AG09309 (cell line): ENCODE measurements at places on chromosomes 7 and 10.

GRCh38 chr10:93376372-93377293 is 105.5 kb downstream of the MYOF start:
- DNase-seq: peak; percentile 81

DNA sequence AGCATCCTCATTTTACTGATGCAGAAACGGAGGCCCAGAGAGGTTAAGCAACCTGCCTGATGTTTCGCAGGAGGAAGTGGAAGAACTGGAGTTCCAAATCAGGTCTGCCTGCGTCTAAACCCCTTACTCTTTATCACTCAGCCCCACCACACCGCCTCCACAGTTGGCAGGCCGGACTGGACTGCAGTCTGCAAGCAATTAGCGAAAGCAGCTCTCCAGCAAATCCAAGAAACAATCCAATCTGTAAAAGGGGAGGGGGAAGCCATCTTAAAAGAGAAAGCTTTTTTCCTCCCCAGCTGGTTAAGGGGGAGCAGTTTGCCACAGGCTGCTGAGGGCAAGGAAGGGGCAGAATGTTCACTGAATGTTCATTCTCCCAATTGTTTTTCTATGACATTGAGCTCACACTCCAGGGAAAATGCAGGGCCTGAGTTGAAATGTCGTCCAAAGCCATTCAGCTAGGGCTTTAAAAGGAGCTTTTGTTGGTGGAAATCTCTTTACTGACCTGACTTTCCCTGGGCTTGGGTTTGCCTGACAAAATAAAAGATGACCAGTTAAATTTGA is 350.1 kb downstream of the RNLS start:
- no peak for DNase-seq

GRCh38 chr10:7932301-7933036 is 114.2 kb downstream of the TAF3 start:
- no peak for DNase-seq

GRCh38 chr10:47055386-47056246 is 144.4 kb downstream of the PTPN20 start:
- no peak for DNase-seq

- DNase-seq: no peak
Measured at GRCh38 chr7:123230147-123230546, 30.4 kb upstream of the SLC13A1 start.

GRCh38 chr7:120233338-120233737 is 39.6 kb upstream of the KCND2 start:
- DNase-seq: no peak

DNA sequence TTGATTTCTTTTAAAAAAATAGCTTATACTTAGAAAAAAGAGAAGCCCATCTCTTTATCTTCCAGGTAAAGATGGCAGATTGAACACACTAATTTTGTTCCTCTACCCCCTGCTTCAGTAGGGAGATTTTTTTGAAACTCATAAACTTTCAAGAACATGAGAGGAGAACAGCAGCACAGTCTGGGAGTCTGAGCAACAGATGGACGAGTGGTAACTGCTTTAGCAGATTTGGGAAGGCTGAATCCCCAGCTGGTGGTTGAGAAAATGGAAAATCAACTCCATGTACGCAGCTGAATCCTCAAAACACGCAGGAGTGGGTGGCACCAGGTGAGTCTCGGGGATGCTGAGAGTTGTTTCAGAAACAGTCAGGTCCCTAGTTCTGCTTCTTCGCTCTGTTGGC is 114.6 kb upstream of the CTBP2 start:
- DNase-seq: no peak

DNA sequence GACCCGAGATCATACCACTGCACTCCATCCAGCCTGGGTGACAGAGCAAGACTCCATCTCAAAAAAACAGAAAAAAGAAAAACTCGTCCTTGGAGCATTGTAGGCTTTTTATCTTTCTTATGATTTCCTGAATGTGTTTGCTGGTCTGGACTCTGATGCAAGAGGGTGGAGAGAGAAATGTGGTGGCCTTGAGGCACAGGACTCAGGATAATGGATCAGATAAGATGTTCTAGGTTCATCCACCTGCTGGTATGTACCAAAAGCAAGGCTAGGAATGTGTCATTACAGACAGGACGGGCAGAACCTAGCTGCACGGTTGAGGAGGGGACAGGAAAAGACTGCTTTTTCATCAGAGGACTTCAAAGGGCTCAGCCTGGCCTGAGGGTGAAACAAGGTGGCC is 33.5 kb downstream of the GCC1 start:
- DNase-seq: no peak

GRCh38 chr7:123494193-123494796 is 40.1 kb downstream of the IQUB start:
- DNase-seq: no peak

- no peak for DNase-seq
Measured at GRCh38 chr10:48478980-48479811, 125.7 kb downstream of the ARHGAP22 start.

- no peak for DNase-seq
Measured at GRCh38 chr10:105605918-105606317, 964.8 kb downstream of the SORCS3 start.

DNA sequence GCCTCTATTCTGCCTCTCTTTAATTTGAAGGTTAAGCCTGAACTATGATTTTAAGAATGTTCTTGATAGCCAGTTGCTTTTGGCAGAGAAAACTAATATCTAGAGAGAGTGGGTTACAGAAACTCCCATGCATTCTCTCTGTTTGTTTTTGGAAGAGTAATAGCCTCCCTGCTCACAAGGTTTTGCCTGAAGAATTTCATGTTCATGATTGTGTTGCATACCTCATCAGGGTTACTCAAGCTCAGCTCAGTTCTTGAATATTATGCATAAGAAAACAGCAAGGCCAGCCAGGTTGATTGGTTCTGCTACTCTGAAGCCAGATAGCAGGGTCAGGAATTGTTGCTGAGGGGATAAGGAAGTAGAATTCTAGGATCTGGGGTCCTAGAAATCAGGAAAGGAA is 137.4 kb downstream of the MDFIC start:
- DNase-seq: no peak

- DNase-seq: no peak
Measured at GRCh38 chr7:95220328-95220727, 104.0 kb downstream of the PON1 start.

DNA sequence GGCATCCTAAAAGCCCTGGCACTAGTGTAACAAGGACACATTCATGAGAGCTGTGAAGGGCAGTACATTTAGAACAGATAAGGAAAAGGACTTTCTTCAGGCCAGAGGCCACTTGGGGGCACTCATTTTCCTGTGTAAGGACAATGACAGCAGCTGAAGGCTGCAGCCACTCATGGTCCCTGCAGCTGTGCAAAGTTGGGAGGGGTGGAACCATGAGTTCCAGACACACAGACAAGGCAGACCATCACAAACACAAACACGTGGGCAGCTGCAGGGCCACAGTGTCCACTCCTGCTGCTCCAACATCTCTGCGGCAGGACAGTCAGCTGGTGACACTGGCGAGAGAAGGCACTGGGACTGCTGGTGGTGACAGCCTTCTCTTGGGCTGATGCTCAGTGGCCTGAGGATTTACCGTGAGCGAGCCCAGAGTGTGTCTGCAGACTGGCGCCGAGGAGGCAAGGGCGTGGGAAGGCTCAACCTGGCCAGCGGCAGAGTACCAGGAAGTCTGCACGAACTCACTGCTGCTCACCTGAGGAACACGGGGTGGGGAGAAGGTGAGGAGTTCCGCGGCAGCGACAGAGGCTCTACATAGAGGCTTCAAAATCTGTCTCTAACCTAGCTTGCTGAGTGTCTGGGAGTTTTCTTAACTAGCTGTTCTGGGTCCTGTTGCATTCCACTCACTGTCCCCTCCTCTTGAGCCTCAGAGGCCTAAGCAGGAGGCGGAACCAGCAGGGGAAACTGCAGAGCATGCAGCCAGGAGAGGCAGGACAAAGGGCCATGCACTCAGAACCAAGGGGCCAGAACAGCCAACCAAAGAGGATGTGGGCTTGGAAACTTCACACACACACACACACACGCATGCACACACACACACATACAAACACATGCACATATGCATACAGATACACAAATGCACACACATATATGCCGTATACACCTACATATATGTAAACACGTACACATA is 76.5 kb upstream of the DDC start:
- no peak for DNase-seq

DNA sequence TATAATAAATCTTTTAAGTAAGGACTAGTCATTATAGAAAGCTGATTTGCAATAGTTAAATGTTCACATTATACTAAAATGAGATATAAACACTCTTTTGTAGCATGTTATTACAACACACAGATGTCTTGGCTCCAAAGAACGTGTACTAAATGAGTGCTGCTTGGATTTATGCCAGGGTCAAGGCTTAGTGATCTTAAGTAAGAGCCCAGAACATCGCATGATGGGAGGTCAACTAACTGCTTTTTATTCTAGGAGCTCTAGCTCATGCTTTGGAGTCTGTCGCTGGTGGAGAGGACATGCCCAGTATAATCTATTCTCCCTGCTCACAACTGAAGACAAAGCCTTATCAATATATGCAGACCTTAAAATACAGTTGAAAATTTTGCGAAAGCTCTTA is 315.1 kb downstream of the BBS9 start:
- DNase-seq: no peak

- DNase-seq: no peak
Measured at GRCh38 chr7:120856621-120857352, 1.2 kb downstream of the TSPAN12 start.

DNA sequence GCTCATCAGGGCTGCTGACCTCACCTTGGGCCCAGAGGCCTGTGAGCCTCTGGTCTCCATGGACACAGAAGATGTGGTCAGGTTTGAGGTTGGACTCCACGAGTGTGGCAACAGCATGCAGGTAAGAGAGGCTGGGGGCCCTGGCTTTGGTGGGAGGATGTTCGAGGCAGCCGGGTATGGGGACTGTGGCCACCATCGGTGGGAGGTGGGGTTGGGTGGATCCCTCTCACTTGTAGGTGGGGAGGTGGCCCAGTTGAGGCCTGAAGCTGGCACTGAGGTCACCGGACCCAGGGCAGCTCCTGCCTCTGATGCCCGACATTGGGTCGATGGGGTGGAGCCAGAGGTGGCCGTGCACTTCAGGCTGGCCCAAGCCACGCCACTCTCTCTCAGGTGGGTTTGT is 406 bp downstream of the ZP3 start:
- no peak for DNase-seq

GRCh38 chr7:131431289-131431688 is 103.6 kb downstream of the MKLN1 start:
- DNase-seq: peak; percentile 35

- DNase-seq: no peak
Measured at GRCh38 chr7:141324870-141325269, 226.3 kb upstream of the AGK start.

- DNase-seq: no peak
Measured at GRCh38 chr7:46259947-46260346, 338.9 kb upstream of the IGFBP3 start.

DNA sequence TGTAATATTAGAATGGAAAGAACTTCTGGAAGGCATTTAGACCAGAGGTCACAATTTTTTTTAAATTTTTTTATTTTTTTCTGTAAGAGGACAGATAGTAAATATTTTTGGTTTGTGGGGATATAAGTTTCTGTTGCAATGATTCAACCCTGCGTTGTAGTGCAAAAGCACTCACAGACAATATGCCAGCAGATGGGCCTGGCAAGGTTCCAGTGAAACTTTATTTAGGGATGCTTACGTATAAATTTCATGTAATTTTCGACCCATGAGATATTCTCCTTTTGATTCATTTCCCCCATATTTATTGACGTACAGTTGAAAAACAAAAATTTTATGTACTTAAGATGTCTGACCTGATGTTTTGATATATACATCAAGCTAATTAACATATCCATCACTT is 72.8 kb upstream of the NMT2 start:
- no peak for DNase-seq

DNA sequence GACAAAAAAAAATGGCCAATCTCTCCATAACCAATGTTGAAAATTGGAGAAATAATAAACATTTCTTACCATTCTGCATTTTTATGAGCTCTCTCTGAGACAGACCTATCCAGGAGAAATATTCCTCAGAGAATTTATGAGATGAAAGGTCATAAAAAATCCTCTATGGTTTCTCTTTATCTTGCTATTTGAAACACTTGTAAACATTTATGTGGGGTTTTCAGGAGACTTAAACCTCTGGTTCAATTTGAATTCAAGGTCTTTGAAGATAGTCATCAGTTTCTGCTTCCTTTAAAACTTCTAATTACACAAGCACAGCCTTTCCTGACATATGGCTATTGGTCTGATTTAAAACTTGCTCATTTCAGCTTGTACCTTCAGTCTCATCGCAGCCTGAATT is 78.5 kb upstream of the APBB1IP start:
- DNase-seq: no peak

DNA sequence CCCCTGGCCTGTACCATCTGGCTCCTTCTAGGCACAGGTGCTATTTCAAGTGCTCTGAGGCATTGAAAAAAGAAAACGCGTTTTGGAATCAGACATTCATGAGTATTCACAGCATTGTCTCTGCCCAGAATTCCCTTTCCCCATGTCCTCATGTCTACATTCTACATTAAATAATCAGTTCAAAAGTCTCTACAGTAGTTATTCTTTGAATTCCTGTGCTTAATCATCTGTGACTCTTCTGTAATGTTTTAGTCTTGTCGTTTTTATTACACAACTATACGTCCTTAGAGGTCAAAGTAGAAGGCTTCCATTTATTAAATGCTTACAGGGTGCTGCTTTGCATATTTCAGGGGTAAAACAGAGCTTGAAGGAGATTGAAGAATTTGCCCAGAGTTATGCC is 95.7 kb downstream of the BICC1 start:
- no peak for DNase-seq

GRCh38 chr10:71865561-71866041 is 14.6 kb upstream of the PSAP start:
- DNase-seq: no peak

DNA sequence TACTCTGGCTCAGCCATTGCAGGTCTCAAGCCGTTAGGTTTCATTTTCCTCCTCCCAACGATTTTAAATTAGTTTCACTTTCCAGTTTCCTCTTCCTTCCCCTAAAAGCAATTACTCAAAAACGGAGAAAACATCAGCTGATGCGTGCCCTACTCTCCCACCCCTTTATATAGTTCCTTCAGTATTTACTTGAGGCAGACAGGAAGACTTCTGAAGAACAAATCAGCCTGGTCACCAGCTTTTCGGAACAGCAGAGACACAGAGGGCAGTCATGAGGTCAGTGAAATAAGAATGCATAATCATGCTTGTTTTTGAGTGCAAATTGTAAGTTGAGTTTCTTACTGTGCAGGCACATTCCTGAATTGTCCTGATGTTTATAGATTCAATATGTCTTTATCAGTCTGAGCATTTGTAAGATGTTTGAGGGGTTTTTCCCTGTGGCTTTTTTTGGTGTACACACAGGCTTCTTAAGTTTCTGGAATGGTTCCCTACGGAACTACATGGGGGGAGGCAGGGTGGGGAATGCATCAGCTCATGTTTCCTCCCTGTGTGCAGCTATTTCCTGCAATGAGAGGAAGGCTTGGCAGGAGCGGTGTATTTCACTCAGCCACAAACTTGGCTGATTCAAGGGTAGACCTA is at the start of gene IFIT3:
TSS of gene IFIT3 (plus strand) at position 195 of the 639 bp plus-strand sequence. CDS start at position 272, 77 bp downstream.
- DNase-seq: peak; percentile 72

GRCh38 chr10:68594405-68594804 is 34.3 kb downstream of the TET1 start:
- no peak for DNase-seq

- no peak for DNase-seq
Measured at GRCh38 chr10:33150889-33151288, 183.6 kb downstream of the NRP1 start.

GRCh38 chr7:12625836-12626235 is 55.3 kb downstream of the SCIN start:
- DNase-seq: no peak
